ENCODE measurements at places on chromosomes 11 and 22.

DNA sequence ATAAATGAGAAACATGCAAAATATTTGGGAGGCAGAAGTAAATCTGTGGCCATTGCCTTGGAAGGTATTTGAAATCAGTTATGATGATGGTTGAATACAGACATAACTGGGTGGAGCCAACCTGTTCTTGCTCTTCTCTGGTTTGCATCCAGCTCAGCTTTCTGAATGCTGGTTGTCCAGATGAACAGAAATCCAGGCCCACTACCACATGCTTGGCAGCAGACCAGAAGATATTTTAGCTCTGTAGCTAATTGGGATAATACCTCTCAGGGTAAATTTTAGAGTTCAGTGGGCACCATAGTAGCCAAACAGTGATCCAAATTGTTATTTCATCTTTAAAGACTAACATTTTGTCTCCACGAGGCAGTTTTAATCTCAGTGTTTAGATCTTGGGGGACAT, 308.3 kb downstream of the RAB38 start:
- DNase-seq, result no peak

GRCh38 chr22:50169181-50169759, 1.3 kb upstream of the PANX2 start:
- DNase-seq, result no peak

- DNase-seq, result no peak
Measured at GRCh38 chr22:32576553-32577253, 102.1 kb downstream of the FBXO7 start.

DNA sequence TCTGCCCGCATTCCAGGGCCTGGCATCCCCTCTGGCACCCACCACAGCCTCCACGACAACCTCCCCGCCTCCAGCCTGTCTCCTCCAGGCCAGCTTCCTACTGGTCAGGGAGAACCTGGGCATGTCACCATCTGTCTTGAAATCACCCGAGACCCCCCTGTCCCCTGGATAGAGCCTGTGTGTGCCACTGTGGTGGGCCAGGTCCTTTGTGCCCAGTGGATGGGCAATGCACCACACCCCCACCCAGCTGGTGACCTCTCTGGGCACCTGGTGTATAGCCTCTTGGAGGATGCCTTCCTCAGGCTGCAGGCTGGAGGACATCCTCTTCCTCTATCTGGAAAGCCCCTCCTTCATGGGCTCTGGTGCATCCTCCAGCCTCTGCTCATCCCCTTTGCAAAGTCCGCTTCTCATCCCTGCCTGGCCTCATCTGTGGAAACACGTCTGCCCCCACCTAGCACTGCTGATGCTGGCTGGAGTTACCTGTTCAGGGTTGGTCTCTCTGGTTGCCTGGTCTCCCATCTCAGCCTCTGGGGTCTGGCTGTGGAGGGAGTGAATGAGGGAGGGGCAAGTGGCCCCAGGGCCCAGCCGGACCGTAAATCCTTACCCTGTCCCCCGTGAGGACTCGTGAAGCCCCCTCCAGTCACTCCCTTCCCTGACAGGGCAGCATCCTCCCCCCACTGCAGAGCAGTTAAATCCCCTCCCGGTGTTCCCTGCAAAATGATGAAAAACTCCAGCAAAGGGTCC, 589.6 kb downstream of the TBC1D22A start:
- no peak for DNase-seq

DNA sequence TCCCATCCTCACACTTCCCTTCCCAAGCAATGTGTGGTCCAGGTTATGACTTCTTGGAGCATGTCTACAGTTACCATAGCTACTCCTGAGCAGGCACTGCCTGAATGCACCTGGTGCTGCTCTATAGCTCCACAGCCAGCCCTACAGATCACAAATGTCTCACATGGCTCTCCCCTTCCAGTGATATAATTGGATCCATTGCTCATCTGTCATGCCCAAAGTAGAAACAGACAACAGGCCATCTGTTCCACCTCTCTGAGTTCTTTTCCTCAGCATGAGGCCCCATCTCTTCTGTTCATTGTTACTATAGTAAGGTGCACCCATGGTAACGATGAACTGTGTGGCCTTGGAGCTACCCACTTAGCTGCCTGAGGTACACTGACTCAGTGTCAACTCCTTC, 320.3 kb upstream of the ZC3H12C start:
- no peak for DNase-seq

GRCh38 chr11:126698576-126698975, 302.0 kb downstream of the KIRREL3 start:
- DNase-seq, result no peak

GRCh38 chr11:34250732-34251588, 106.8 kb downstream of the ABTB2 start:
- DNase-seq, result peak; percentile 38

- DNase-seq, result no peak
Measured at GRCh38 chr11:35927104-35927503, 16.8 kb upstream of the LDLRAD3 start.

- no peak for DNase-seq
Measured at GRCh38 chr11:79045018-79045799, 395.6 kb downstream of the TENM4 start.

- no peak for DNase-seq
Measured at GRCh38 chr22:31683181-31684105, 21.4 kb upstream of the PISD start.

DNA sequence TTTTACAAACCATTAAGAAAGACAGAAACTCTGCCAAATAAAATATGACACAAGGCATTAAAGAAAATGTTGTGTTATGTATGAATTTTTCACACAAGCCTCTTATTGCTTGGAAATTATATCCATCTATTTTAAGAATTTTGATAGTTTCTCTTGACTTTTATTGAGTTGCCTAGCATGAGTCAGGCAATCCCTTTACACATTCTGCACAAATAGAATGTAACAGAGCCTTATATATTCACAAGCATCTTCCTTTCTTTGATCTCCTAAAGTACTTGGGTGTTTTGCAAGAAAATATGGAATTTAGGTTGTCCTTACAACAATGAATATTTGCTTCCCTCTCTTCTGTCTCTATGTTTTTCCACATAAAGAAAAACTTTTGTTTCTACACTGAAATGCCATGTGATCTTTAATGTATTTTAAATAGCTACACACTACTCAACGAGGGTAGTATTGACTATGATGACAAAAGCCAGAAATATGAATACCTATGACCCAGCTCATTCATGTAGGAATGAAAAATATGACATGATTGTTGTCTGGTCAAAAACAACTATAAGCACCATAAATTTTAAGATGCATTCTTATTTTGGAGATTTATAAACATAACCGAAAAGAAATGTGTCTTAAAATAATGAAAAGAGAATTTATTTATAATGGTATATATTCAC, 398.8 kb downstream of the GUCY1A2 start:
- DNase-seq, result no peak

- DNase-seq, result no peak
Measured at GRCh38 chr22:20465759-20466077, 28.1 kb upstream of the SCARF2 start.

DNA sequence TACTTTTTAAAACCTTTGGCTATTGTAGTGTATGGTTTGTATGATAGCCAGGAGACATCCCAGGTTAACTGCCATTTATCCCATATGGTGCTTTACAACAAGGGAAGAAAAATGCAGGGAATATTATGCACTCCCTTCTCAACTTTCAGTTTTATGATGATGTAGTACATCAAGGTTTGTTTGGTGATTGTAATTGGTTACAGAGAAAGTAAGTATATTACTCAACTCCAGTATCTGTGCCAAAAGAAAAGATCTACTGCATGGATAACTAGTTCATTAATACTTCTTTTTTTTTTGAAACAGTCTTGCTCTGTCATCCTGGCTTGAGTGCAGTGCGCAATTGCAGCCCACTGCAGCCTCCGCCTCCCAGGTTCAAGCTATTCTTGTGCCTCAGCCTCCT, 65.3 kb downstream of the BCL2L13 start:
- no peak for DNase-seq

DNA sequence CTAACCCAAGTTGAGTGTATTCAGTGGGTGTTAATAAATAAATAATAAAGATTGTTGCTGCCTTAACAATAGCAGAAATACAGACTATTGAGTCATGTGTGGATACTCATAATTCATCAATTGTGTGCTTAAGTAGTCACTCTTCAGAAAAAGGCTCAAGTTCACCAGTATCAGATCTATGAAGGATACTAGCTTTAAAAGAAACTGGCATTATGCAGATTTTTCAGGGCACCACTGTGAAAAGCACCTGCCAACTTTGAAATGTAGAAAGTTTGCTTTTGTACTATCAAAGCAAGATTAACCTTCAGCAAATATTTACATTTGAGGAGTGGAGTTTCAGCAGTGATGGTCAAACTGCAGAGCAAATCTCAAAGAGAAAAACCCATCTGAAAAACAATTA, 20.1 kb upstream of the SYTL2 start:
- no peak for DNase-seq

DNA sequence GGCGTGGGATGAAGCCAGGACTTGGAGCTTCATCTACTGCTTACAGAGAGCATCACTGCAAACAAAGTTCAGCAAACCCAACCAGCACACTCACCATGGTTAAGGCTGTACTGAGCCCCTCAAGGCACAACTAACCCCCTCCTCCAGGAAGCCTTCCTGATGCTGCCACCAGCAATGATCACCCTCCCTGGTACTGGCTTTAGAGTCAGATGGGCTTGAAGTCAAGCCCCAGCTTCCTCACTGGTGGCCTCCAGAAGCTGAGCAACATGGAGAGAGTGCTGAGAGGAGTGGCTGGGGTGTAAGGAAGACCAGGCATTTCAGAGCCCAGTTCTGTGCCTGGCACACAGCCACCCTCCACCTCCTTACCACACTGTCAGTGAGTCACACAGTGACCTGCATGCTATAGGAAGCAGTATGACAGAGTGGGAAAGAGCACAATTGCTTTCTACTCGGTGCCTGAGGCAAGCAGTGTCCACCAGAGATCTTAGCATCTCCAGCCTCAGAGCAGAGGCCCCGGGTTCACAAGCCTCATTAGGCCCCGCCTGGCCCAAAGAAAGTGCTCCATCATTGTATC, 24.7 kb upstream of the BAIAP2L2 start:
- DNase-seq, result no peak

GRCh38 chr22:33869946-33870345, 50.3 kb downstream of the LARGE1 start:
- DNase-seq, result no peak

GRCh38 chr22:43090130-43090789, 1.1 kb upstream of the TTLL1 start:
- DNase-seq, result peak; percentile 71

DNA sequence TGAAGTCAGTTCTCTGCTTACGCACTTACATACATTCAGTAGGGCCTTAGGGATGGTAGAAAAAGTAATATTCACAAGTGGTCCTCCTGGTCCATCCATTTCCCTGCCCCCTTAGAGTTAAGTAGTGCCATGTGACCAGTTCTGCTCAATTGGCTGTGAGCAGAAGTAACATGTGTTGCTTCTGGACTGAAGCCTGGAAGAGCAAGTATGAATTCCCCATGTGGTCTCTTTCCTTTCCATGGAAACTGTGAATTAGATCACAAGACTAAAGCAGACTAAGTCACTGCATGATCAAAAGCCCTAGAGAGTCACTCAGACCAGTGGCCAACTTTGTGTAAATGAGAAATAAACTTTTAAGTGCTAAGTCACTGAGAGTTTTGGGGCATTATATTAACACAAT, 341.7 kb upstream of the CADM1 start:
- no peak for DNase-seq

DNA sequence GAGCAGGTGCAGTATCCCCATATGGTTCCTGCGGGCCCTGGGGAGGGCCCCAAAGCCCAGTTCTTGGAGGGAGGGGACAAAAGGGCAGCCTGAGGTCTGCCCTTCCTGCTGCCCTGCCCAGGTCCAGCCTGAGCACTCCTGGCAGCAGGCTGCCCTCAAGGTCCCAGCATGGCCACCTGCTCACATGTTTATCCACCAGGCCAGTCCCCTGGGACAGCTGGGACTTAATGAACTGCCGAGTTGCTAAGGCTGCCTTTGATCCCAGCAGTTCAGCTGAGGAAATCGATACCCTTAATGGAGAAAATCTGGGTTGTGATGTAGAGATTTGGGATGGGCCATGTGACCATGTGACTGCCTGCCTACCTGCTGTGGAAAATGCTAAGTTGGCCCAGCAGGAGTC, 146.2 kb downstream of the TRIM29 start:
- DNase-seq, result no peak

DNA sequence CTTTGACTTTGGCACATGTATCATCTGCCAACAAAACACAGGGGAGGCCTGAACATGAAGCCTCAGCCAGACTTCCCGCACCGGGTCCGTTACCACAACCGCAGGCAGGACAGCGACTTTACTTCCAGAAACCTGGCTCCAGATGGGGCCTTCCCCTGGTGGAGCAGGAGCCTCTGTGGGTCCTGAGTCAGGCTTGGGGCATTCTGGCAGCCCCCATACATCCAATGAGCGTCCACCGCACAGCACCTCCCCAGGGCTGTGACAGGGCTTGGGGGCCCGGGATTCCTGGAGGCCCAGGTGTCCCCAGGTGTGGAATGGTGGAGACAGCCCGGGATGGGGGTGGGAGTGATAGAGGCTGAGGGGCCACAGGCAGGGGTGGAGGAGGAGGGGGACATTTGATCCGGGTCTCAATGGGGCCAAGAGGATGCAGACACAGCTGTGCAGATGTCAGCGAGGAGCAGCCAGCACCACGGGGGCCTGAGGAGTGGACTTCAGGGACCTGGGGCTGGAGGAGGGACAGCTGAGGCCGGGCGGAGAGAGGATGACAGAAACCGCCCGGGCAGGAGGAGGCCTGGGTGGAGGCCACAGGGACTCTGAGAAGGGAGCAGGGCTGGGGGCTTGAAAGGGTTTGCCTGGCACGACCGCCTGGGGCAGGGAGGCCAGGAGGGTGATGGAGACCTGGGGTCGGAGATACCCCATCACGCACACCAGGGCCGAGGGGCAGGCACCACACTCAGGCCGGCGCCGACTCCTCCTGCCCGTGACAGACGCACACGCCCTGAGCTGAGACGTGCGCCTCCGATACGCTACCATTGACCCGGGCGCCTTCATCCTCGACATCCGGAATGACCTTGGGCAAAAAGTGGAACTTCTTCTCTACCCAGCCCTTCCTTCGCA, 8.6 kb downstream of the TTLL8 start:
- DNase-seq, result no peak

- DNase-seq, result no peak
Measured at GRCh38 chr11:72425053-72425980, 9.0 kb downstream of the CLPB start.

DNA sequence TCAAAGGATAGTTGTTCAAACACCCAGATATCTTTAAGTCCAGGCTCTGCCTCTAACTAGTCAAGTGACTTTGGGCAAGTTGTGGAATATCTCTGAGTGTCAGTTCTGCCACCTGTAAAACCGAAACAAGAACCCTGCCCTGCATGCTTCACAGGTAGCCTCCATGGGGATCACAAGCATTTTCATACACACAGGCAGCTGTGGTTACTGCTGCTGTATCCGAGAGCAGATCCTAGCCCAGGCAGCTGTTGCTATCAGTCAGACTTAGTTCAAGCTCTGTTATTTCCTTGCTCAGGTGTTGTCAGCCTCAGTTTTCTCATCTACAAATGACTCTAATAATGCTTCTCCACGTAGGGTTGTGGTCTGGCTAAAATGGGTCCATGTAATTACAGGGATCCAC, 6.5 kb upstream of the RASD2 start:
- no peak for DNase-seq
